ENCODE measurements at places on chromosomes 6 and 20.

GRCh38 chr6:117548797-117549301 lies 53.5 kb downstream of the GOPC start:
- H3K36me3 ChIP-seq, result peaks cover 22% of the 10 kb centered on the region
- H3K27ac ChIP-seq, result no peak overlapping the region
- H3K27me3 ChIP-seq, result no peaks in the 10 kb centered on the region
- no peak overlapping the region for H3K4me3 ChIP-seq

DNA sequence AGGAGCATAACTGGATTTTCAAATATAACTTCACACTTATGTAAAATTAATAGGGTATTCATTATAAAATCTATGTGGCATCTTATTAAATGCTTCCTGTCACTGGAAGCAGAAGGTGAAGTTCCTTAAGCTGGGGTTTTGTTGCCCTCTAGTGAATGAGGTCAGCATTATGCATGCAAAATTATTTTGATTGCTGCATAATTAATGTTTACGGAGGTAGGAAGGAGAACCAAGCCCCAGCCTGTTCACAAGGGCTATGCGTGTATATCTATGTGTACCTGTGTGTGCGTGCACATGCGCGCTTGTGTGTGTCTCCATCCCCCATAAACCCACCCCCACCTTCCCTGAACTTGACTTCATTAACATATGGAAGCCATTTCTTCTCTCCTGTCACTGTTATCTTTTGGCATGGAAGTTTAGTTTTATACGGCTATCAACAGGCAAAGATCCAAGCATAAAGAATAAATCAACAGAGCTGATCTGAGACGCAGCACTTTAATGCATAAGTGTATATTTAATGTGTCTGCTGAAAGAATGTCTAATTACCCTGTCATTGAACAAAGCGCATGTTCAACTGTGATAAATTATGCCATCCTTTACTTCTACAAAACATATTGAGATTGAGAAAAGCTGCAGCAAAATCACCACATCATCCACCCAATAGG lies 90.2 kb upstream of the CDH4 start:
- DNase-seq, result no peak
- no peak overlapping the region for H3K4me3 ChIP-seq
- H3K27ac ChIP-seq, result no peak overlapping the region
- no peaks in the 10 kb centered on the region for H3K27me3 ChIP-seq

DNA sequence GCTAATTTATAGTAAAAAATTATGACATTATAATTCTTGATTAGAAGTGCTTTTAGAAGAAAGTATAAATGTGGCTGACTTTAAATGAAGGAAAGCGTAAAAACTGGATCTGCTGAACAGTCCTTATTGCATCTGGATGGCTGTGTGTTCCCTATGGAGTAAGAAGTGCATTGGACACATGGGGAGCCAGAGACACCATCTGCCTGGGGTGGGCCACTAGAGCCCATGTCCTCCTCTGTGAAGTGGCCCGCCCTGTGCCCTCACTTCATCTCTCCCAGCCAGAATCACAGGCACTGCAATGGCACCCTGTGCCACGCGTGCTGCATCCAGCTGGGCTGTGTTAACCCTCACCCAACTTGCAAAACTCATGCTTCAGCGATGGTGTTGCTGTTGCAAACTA lies 13.2 kb upstream of the SFT2D1 start:
- DNase-seq, result no peak
- H3K27me3 ChIP-seq, result no peaks in the 10 kb centered on the region
- H3K4me1 ChIP-seq, result no peaks in the 10 kb centered on the region
- no peak overlapping the region for H3K27ac ChIP-seq
- H3K36me3 ChIP-seq, result no peaks in the 10 kb centered on the region
- no peak overlapping the region for H3K4me3 ChIP-seq

GRCh38 chr6:37727996-37728395 lies 30.3 kb upstream of the MDGA1 start:
- no peak for DNase-seq
- H3K36me3 ChIP-seq, result no peaks in the 10 kb centered on the region

- H3K4me3 ChIP-seq, result no peak overlapping the region
- DNase-seq, result peak; percentile 86
- no peaks in the 10 kb centered on the region for H3K36me3 ChIP-seq
Observed at GRCh38 chr6:41269716-41270115, 16.8 kb downstream of the TREM1 start.

GRCh38 chr20:14611479-14611878 lies 274.1 kb upstream of the FLRT3 start:
- no peak overlapping the region for H3K27ac ChIP-seq
- DNase-seq, result no peak
- H3K36me3 ChIP-seq, result no peaks in the 10 kb centered on the region
- H3K4me1 ChIP-seq, result no peaks in the 10 kb centered on the region
- H3K27me3 ChIP-seq, result no peaks in the 10 kb centered on the region

GRCh38 chr20:33890557-33890956 lies 79.4 kb downstream of the CHMP4B start:
- H3K27me3 ChIP-seq, result no peaks in the 10 kb centered on the region
- no peaks in the 10 kb centered on the region for H3K36me3 ChIP-seq
- H3K4me1 ChIP-seq, result no peaks in the 10 kb centered on the region
- no peak overlapping the region for H3K27ac ChIP-seq
- no peak overlapping the region for H3K4me3 ChIP-seq
- DNase-seq, result no peak

Data from esophagus muscularis mucosa (tissue), 4 donors.